ENCODE measurements at places on chromosomes 7 and 10.

DNA sequence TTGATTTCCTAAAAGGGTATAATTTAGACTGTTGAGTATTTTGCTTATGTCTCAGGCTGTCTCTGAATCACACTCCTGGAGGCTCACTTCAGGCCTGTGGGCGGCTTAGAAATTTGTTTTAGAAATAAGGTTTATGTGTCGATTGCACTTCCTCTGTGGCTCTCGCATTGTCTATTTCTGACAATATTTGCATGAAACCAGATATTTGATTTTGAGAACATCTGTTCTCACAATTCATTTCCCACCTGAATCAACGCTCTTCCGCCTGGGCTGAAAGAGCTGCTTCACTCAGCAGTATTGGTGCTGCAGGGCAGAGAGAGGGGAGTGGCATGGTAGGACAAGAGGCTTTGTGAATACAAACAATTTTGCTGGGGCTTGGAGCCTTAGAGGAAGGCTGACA, 262.0 kb downstream of the ADRA2A start:
- DNase-seq: no peak

DNA sequence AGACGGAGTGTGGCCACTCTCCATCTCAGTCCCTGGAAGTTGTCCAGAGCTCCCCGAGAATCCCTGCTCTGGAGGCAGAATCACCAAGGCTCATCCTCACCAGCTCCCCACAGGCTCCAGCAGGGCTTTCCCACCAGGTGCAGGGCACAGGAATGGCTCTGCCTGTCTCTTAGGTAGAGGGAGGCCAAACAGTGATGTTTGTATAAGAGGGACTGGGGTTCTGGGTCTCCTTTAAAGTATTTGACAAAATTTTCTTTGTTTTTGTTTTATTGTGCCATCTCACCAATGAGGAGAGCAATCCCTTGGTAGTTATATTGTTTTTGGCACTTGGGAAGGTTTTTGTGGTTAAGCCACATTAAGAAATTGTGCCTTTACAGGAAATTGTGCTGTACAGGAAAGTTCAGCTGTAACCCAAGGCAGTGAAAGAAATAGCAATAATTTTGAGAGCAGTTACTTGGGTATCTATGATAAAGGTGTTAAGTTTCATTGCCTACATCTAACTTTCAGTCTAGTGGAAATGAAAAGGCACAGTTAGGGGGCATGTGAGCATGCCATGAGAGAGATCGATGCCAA, 219.3 kb upstream of the PRSS58 start:
- peak; percentile 78 for DNase-seq

DNA sequence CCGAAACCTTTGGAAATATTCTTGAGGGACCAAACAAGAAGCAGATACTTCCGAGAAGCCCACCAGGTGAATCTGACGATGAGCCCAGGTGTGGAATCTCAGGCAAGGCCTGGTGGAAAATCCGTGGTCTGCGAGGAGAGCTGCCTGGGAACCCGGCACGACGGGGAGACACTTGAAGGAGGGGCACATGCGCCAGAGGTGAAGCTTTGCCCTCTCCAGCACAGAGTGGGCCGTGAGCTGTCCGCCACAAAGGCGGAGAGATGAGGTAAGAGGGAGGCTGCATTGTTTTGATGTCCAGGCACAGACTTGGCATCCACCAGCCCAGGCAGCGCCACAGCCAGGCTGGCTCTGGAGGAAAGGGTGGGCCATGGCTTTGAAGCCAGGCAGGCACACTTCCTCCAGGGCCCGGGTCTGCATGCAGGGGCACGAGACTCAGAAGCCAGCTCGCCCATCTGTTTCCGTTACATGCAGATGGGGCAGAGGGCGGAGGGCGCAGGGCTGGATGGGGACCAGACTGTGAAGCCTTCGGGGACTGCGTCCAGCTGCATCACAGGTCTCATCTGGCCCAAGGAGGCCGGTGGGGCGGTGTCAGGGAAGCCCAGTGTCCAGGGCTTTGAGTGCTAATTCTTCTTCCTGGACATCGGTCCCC, 45.4 kb downstream of the CALML3 start:
- no peak for DNase-seq

DNA sequence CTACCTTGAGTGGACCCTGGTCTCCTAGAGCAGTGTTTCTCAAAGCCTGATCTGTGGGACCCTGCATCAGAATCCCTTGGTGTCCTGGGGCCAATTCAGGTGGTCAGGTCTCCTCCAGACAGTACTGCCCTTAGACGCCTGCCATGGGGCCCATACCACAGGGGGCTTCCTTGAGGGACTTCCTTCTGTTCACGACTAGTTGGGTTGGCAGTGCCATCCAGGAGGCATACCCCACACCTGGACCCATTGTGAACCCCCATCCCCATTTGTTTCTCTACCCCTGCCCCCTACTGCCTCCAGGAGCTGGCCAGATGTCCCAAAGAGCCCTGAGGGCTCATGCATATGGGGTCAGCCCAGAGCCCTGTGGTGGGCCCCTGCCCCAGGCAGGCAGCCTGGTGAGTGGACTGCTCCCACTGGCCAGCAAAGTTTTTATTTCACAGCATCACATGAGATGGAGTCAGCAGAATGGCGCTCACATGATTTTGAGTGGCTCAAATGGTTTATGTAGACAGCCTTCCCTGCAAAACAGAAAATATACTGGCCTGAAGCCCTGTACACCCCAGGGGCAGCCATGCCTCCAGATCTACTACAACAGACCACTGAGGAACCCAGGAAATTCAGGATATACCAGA, 259.9 kb upstream of the ZMIZ1 start:
- no peak for DNase-seq

DNA sequence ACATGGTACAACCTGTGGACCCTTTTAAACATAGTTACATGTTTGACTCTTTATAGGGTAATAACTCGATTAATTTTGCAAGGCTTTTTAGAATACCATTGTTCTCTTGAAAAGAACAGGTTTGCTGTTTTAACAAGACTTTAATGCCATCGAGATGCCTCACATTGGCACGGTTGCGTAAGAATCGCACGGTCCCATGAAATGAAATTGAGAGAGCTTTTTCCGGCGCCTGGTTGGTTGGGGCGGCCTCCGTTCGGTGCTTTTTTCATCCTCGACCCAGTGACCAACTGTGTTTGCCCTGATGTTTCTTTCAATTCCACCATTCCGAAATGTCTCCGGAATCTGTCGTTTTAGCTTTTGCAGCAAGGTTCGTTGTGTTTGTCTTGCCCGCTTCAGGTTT, 142.4 kb downstream of the CUX1 start:
- no peak for DNase-seq

GRCh38 chr10:97333601-97334369, 744 bp downstream of the FRAT2 start:
- peak; percentile 54 for DNase-seq

DNA sequence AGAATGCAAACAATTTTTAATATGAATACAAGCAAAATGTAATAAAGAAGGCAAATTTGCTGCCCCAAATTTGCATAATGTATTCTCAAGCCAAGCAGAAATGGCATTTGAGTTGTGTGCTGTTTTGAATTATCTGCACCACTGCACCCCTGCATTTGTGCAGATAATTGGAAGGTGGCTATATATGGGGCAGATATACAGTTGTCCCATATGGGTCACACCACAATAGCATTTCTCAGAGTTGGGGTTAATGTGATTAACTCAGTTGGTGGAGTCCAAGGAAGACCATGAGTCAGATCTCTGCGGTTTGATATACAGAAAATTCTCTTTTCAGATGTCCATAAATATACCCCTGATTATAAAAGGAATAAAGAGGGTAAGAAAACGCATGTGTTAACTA, 68.9 kb upstream of the EXOC4 start:
- no peak for DNase-seq

DNA sequence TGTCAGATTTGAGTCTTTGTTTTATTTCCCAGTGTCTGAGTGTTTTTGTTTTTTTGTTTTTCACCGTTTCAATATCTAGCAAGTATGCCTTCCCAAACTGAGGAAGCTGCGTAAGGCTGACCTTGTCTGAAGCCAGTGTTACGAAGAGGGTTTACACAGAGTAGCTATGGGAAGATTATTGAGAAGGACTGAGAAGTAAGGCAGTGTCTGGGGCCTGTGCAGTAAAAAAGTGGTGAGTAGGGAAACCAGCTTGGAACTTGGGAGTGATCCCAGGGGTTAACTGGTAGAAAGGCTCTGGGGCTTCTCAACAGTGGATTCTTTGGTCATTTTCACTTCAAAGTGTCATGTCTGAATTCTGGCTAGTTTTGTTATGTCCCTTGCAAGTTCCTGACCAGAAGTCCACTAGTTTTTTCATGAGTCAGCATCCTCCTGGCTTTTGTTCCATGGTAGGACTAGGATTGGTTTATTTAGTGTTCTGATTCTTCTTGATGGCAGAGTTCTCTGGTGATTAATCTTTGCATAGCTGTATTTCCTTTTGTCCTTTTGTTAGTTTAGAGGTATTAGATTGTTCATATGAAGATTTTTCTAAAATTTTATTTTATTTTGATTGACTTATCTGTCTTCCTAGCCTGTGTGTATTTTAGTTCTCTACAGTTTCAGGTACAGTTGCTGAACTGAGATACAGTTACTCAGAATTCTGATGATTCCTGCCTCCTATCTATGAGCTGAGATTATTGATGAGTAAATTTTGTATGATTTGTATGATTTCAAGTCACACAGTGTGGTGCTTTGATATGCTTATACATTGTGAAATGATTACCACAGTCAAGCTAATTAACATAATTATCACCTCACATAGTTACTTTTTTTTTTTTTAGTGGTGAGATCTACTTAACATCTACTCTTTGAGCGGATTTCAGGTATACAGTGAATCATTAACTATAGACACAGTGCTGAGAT, 19.0 kb downstream of the GARS1 start:
- DNase-seq: peak; percentile 29

GRCh38 chr10:17199351-17199804, 2.1 kb downstream of the TRDMT1 start:
- DNase-seq: peak; percentile 70

DNA sequence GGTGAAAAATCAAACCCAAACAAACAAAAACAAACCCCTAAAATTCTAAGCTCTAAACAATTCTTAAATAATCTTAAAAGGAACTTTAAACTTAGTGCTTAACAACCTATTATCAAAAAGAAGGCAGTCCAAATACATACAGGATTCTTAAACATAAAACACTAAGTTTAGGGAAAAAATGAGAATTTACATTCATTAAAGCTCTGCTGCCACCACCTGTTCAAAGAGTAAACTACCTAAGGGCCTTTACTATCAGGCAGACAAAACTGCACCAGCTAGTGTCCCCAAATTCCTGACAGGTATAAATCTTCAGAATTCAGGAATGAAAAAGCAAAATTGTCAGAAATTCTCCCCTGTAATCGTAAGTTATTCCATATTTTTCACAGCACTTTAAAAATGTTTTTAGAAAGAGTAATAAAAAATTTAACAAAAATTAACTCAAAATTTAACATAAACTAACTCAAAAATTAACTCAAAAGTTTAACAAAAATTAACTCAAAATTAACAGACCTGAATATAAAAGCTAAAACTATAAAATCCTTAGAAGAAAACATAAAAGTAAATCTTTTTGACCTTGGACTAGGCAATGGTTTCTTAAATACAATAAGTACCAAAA, 55.1 kb downstream of the PDZD8 start:
- DNase-seq: peak; percentile 42

- no peak for DNase-seq
These were observed 5.4 kb downstream of the POLD2 start for GRCh38 chr7:44117801-44118429.

- DNase-seq: no peak
These were observed 195.8 kb upstream of the HABP2 start for GRCh38 chr10:113356794-113357680.

DNA sequence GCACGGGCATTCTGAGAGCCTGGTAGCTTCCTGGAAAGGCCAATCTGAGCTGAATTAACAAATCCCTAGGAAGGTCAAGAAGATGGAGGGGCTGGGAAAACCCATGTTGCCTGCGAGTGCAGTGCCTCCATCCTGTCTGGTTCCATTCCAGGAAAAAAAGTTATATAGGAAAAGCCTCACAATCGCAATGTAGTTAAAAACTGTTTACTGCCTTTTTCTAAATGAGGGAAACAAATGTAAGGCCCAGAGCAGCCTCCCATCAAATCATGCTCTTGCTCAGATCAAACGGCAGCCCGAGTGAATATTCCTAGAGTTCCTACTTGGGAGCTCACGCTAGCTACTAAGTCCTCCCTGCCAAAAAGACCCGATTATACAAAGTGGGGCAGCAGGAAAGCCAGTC, 179.9 kb downstream of the KCNMA1 start:
- DNase-seq: no peak

- DNase-seq: peak; percentile 15
These were observed 195.6 kb upstream of the CSTF2T start for GRCh38 chr10:51894771-51895578.

GRCh38 chr7:139613971-139614411, 90.5 kb downstream of the CLEC2L start:
- DNase-seq: no peak

DNA sequence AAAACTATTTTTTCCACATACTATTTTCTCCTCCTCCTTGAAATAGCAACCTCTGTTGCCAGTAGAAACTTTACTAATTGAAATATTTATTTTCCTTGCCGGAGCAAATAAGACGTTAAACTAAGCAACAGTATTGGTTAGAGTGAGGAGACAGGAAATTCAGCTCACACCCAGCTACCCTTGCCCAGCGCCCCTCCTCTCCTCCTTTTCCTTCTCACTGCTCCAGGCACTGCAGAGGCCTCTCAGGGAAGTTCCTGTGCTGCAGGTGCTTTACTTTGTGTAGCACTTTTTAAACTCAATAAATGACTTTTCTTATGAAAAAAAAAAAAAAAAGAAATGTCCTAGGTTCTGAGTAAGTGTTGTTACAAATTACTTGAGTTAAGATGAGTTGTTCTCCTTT, 134.0 kb downstream of the SEMA3E start:
- DNase-seq: no peak

DNA sequence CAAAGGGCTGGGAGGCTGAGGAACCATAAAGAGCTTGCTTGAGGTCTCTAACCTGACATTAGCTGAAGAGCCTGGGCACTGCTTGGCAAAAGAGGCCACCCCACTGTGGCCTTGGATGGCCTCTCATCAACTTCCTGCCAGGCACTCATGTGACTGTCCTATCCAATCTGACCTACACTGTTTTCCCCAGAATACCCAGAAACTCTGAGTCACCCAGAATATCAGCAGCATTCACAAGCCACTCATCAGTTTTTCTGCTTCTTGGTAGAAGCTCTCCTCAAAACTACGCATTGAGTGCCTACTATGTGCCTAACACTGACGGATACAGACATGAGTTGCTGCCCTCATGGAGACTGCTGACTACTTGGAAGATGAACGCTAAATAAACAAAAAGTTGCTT, 4.1 kb upstream of the NT5C2 start:
- DNase-seq: peak; percentile 73

GRCh38 chr10:61480208-61480607, 27.0 kb upstream of the TMEM26 start:
- DNase-seq: no peak

- DNase-seq: peak; percentile 99
These were observed 33.2 kb downstream of the WBP1L start for GRCh38 chr10:102776779-102777456.

DNA sequence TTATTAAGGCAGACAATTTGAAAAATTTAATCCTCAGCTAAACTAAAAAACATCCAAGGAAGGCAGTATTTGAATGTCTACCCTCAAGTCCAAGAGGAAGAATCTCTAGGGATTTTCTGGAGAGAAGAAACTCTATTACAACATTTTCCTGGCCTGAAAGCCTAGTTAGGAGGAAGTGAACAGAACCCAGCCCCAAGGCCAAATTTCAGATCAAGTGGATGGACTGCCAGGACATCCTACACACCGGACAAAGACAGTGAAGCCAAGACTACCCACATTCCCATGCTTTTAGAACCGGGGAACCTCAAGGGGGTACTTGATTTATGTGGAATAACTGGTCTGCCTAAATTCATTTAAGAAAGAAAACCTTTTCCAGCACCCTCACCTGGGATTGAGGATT, 108.9 kb upstream of the MEOX2 start:
- DNase-seq: no peak

Measured in astrocyte of the spinal cord (primary cell).